ENCODE measurements at places on chromosomes 2 and 18. TPM values are rescaled to one million over a fixed set of nuclear protein-coding genes. Genes with fewer than 3 reads are reported as not detected.

Gene SLC9A4
- not detected for total RNA-seq

Gene CNNM4
- 11.2 TPM for total RNA-seq

Gene VWA3B
- 0.33 TPM for total RNA-seq

Gene AQP12A
- not detected for total RNA-seq

Data from A549 treated with Mapracorat at 1 μM for 4 hours (cell line).